ENCODE measurements at places on chromosomes 11 and 22. TPM values are rescaled to one million over a fixed set of nuclear protein-coding genes. Genes with fewer than 3 reads are reported as not detected.
A peak's percentile ranks its signal among the peaks of the same experiment; 100 is the strongest.

GRCh38 chr11:116641561-116642045 is 131.2 kb downstream of the BUD13 start:
- no peak overlapping the region for H3K4me3 ChIP-seq
- H3K4me1 ChIP-seq: peaks cover 15% of the 10 kb centered on the region
- no peak for DNase-seq
- no peak overlapping the region for H3K27ac ChIP-seq
- H3K36me3 ChIP-seq: no peaks in the 10 kb centered on the region
- no peaks in the 10 kb centered on the region for H3K27me3 ChIP-seq

DNA sequence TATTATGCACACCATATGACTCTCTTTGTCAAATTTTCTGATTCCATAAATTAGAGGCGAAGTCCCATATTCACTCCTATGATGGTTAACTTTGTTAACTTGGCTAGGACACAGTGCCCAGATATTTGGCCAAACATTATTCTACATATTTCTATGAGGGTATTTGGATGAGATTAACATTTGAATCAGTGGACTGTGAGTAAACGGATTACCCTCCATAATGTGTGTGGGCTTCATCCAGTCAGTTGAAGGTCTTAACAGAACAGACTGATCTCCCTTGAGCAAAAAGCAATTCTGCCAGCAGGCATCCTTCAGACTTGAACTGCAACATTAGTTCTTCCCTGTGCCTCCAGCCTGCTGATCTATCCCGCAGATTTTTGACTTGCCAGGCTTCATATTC is 69.9 kb downstream of the FZD4 start:
- H3K36me3 ChIP-seq: no peaks in the 10 kb centered on the region
- no peaks in the 10 kb centered on the region for H3K27me3 ChIP-seq
- H3K27ac ChIP-seq: no peak overlapping the region
- no peak for DNase-seq
- no peaks in the 10 kb centered on the region for H3K4me1 ChIP-seq
- no peak overlapping the region for H3K4me3 ChIP-seq

GRCh38 chr11:35337914-35338305 is 81.4 kb downstream of the SLC1A2 start:
- no peak for DNase-seq
- H3K27me3 ChIP-seq: no peaks in the 10 kb centered on the region
- H3K36me3 ChIP-seq: no peaks in the 10 kb centered on the region
- H3K4me3 ChIP-seq: no peak overlapping the region
- no peak overlapping the region for H3K27ac ChIP-seq

- H3K36me3 ChIP-seq: no peaks in the 10 kb centered on the region
- DNase-seq: no peak
- no peaks in the 10 kb centered on the region for H3K4me1 ChIP-seq
- H3K4me3 ChIP-seq: no peak overlapping the region
- H3K27me3 ChIP-seq: no peaks in the 10 kb centered on the region
- no peak overlapping the region for H3K27ac ChIP-seq
Observed at GRCh38 chr11:114307524-114308203, 11.5 kb downstream of the NNMT start.

- H3K27ac ChIP-seq: no peak overlapping the region
- peaks cover 58% of the 10 kb centered on the region for H3K4me1 ChIP-seq
- DNase-seq: no peak
- no peak overlapping the region for H3K4me3 ChIP-seq
- peaks cover 3% of the 10 kb centered on the region for H3K27me3 ChIP-seq
- peaks cover 7% of the 10 kb centered on the region for H3K36me3 ChIP-seq
Observed at GRCh38 chr22:45877036-45877380, 100.0 kb downstream of the WNT7B start.

DNA sequence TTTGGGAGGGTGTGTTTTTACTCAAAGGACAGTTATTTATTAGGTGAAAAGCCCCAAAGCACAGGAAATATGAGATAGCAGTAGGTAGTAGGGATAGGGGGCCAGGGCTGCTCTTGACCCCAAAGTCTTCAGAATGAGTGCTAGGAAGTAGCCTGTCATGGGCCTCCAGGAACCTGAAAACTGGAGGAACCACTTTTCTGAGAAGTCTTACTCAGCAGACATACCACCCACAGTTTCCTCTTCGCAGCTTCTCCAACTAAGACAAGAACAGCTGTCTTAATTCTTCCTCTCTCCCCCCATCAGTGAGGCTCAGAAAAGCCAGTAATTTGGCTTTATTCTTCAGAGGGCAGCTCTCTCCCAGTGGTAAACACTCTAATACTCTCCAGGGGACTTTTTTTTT is 84.0 kb upstream of the CTSC start:
- no peaks in the 10 kb centered on the region for H3K27me3 ChIP-seq
- peak; percentile 15 for DNase-seq
- no peaks in the 10 kb centered on the region for H3K36me3 ChIP-seq
- H3K4me3 ChIP-seq: no peak overlapping the region
- H3K27ac ChIP-seq: no peak overlapping the region

GRCh38 chr11:3623121-3623520 is 18.7 kb downstream of the ART5 start:
- H3K36me3 ChIP-seq: no peaks in the 10 kb centered on the region
- no peaks in the 10 kb centered on the region for H3K27me3 ChIP-seq
- H3K4me3 ChIP-seq: no peak overlapping the region
- H3K4me1 ChIP-seq: no peaks in the 10 kb centered on the region
- no peak for DNase-seq
- no peak overlapping the region for H3K27ac ChIP-seq

GRCh38 chr11:84024266-84024665 is 738.1 kb upstream of the CCDC90B start:
- H3K4me1 ChIP-seq: peaks cover 5% of the 10 kb centered on the region
- no peak overlapping the region for H3K27ac ChIP-seq
- no peaks in the 10 kb centered on the region for H3K36me3 ChIP-seq
- no peaks in the 10 kb centered on the region for H3K27me3 ChIP-seq
- H3K4me3 ChIP-seq: no peak overlapping the region

- H3K4me1 ChIP-seq: peaks cover 11% of the 10 kb centered on the region
- no peaks in the 10 kb centered on the region for H3K36me3 ChIP-seq
- H3K27ac ChIP-seq: no peak overlapping the region
- H3K27me3 ChIP-seq: no peaks in the 10 kb centered on the region
Observed at GRCh38 chr11:64429970-64430369, 71.0 kb downstream of the RPS6KA4 start.

DNA sequence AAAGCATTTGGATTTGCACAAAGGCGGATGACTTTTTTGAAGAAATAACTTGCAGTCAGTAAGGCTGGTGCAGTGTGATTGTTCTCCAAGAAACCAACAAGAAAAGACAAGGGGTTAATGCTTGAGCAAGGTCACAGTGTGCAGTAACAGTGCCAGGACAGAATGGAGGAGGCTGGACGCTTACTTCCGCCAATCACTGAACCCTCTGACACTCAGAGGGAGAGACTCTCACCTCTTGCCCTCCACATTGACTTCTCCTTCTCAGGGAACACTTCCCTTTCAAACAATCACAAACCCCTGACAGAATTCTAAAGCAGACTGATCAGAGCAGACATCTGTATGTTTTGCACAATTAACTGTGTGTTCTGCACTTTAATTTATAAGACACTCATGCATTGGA is 228.4 kb downstream of the BLID start:
- DNase-seq: no peak
- H3K4me3 ChIP-seq: no peak overlapping the region
- no peaks in the 10 kb centered on the region for H3K36me3 ChIP-seq
- H3K27ac ChIP-seq: no peak overlapping the region

GRCh38 chr11:64876229-64876750 is 2.1 kb downstream of the EHD1 start:
- peaks cover 35% of the 10 kb centered on the region for H3K36me3 ChIP-seq
- DNase-seq: no peak

- peak overlapping the region; percentile 80 for H3K27ac ChIP-seq
- H3K4me3 ChIP-seq: peak overlapping the region; percentile 51
- peaks cover 44% of the 10 kb centered on the region for H3K4me1 ChIP-seq
Observed at GRCh38 chr22:19179497-19180048, 1.0 kb upstream of the SLC25A1 start.

GRCh38 chr11:122100756-122101080 is 15.3 kb downstream of the BLID start:
- peak overlapping the region; percentile 99 for H3K27ac ChIP-seq
- H3K36me3 ChIP-seq: no peaks in the 10 kb centered on the region
- no peak for DNase-seq
- peak overlapping the region; percentile 82 for H3K4me3 ChIP-seq
- H3K27me3 ChIP-seq: no peaks in the 10 kb centered on the region

DNA sequence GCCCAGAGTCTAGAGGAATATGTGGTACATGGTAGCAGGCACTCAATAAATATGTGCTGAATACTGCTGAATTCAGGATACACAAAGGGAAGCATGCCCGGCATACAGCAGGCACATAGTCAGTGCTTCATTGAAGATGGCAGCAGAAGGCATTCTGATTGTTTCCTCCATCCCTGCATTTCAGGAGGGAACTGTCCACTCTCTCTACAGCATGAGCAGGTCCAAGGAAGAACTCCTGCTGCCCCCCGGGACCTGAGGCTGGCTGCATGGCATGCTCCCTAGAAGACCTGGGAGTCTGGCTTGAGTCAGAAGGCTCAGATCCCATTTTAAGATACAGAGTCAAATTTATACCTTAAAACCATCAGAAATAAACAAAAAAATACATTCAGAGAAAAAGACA is 319.3 kb upstream of the NARS2 start:
- no peaks in the 10 kb centered on the region for H3K4me1 ChIP-seq
- H3K36me3 ChIP-seq: peaks cover 14% of the 10 kb centered on the region
- no peak for DNase-seq
- no peaks in the 10 kb centered on the region for H3K27me3 ChIP-seq

DNA sequence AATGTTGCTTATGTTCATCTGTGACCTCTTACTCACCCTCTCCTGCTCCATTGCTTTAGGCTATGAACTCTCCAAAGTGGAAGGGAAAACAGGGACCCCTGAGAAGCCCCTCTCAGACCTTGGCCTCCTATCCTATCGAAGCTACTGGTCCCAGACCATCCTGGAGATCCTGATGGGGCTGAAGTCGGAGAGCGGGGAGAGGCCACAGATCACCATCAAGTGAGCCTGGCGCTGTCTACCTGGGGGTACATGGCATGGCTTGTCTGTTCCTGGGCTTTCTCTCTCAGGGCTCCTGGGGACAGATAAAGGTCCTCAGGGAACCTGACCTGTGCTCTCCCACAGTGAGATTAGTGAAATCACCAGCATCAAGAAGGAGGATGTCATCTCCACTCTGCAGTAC is 2.1 kb downstream of the RNASEH2C start:
- peaks cover 31% of the 10 kb centered on the region for H3K4me1 ChIP-seq
- no peak overlapping the region for H3K27ac ChIP-seq
- H3K27me3 ChIP-seq: no peaks in the 10 kb centered on the region
- DNase-seq: no peak
- H3K36me3 ChIP-seq: peaks cover 61% of the 10 kb centered on the region

DNA sequence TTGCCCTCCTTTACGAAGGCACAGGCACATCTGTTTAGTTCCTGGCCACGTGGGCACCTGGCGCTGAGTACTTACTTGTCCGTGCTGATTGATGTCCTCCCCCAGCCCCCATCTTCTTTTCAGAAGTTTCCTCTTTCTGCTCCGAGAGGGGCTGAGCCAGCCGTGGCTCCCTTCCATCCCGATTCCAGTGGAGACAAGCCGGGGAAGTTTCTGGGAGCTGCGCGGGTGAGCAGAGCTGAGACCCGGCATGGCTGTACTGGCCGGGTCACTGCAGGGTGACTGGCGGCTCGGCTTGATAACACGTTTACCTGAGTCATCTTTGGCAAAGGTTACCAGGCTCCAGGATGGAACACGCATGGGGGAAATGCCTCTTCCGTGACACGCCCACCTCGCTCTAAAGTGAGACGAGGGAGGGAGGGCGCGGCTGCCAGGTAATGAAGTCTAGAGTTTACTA is 45.4 kb upstream of the ATXN10 start:
- H3K36me3 ChIP-seq: no peaks in the 10 kb centered on the region
- DNase-seq: no peak
- H3K27ac ChIP-seq: no peak overlapping the region
- H3K27me3 ChIP-seq: no peaks in the 10 kb centered on the region
- peaks cover 21% of the 10 kb centered on the region for H3K4me1 ChIP-seq

GRCh38 chr11:119377961-119378667 is 3.4 kb downstream of the USP2 start:
- DNase-seq: no peak
- no peak overlapping the region for H3K27ac ChIP-seq
- H3K27me3 ChIP-seq: peaks cover 2% of the 10 kb centered on the region
- H3K4me3 ChIP-seq: no peak overlapping the region
- H3K36me3 ChIP-seq: peaks cover 3% of the 10 kb centered on the region

- no peak overlapping the region for H3K27ac ChIP-seq
- H3K4me3 ChIP-seq: no peak overlapping the region
- no peaks in the 10 kb centered on the region for H3K27me3 ChIP-seq
Observed at GRCh38 chr11:39078465-39078864, 2381.0 kb downstream of the LRRC4C start.

- no peak overlapping the region for H3K4me3 ChIP-seq
- H3K27me3 ChIP-seq: no peaks in the 10 kb centered on the region
- peaks cover 9% of the 10 kb centered on the region for H3K36me3 ChIP-seq
- H3K27ac ChIP-seq: no peak overlapping the region
- H3K4me1 ChIP-seq: peaks cover 3% of the 10 kb centered on the region
- peak; percentile 58 for DNase-seq
Observed at GRCh38 chr11:103326070-103326794, 217.0 kb downstream of the DYNC2H1 start.

Gene OPCML
- total RNA-seq: 16.6 TPM

Gene SCO2
- 1.9 TPM for total RNA-seq

Gene RCE1
- total RNA-seq: 17.5 TPM

Gene TREH
- not detected for total RNA-seq

Gene MN1
- 9.9 TPM for total RNA-seq

Gene CCDC82
- 33.9 TPM for total RNA-seq

Gene CCDC15
- total RNA-seq: 4.4 TPM

Gene FAM180B
- 1.8 TPM for total RNA-seq

Gene POTEH
- total RNA-seq: not detected

Measured in spinal cord (tissue), 10 donors.